EH (cell line): ENCODE measurements at places on chromosomes 5 and 9.

DNA sequence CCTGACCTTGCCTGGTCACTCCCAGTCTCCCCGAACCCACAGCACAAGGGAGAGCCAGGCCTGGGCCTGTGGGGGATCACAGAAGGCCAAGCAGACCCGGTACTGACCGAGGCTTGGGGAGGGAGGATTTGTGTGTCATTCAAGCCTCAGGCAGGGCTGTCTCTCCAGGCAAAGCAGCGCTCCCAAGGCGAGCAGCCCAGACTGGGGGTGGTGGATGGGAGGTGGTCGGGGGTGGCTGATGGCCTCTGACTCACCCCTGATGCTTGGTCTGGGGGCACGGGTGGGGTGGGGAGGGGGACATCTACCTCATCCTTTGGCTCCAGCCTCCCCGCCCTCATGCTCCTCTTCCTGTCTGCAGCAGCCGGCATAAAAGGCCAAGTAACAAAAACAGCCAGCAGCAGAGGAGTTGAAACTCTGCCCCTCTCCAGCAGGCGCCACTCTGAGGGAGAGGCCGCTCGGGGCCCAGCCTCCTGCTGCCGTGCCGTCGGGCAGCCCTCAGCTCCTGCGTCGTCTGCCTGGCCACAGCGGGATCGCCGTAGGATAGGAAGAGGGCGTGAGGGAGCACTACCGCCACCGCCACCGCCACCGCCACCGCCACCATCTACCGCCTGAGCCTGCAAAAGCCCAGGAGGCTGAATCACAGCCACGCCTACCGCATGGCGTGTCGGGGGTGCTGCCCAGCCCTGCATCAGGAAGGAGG is 166.0 kb downstream of the OLFM1 start:
- DNase-seq: no peak

DNA sequence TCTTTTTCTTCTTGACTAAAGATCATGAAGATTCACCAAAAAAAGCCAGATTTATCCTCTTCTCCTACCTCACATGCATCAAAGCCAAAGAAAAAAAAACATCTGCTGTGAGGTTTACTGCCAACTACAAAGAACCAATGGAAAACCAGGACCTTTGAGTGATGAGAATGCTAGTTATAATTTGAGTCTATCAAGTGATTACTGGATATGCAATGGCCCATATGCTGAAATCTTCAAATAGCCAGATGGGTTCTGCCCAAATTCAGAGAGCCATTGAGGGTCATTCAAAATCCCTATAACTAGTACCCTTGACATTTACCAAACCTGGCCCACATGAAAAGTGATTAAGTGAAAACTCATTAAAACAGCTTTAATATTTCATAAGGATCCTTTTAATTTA is 78.4 kb upstream of the ACO1 start:
- DNase-seq: no peak

DNA sequence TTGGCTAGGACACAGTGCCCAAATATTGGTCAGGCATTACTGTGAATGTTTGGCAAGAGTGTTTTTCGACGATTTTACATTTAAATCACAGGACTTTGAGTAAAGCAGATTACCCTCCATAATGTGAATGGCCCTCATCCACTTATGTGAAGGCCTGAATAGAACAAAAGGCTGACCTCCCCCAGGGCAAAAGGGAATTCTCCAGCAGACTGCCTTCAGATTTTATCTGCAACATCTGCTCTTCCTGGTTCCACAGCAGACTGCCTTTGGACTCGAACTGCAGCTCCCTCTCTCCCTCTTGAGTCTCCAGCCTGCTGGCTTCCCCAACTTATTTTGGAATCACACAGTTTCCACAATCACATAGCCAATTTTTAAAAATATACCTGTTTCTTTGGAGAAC is 7.1 kb upstream of the TMEM215 start:
- DNase-seq: no peak

- DNase-seq: peak; percentile 50
Observed at GRCh38 chr5:74766418-74766848, 484 bp downstream of the GFM2 start.

DNA sequence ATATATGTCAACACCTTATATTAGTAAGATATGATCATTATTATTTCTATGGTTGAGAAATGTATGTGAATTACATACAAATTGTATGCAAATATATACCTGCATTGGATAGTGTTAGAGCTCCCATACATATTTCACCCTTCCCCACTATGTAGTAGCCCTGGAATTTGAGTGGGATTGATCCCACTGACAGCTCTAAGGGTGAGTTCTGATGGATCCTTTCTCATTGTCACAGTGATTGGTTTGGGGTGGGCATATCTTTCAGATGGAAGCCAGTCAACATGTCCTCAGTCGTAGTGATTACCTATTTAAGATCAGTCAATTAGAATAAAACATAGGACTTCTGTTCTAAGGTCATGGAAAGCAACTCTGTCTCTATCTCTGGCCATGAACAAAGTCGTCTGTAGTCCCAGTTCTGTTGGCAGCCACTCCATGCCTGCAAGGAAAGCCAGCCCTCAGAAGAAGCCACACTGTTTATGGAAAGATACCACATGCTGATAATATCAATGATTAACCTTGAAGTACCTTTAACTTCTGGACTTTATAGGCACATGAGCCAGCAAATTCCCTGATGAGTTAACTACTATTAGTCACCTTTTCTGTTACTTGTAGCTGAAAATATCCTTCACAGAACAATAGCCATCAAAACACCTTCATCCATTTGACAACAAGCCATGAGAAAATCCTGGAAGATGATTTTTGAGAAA is 5.1 kb upstream of the CCDC192 start:
- DNase-seq: peak; percentile 77

DNA sequence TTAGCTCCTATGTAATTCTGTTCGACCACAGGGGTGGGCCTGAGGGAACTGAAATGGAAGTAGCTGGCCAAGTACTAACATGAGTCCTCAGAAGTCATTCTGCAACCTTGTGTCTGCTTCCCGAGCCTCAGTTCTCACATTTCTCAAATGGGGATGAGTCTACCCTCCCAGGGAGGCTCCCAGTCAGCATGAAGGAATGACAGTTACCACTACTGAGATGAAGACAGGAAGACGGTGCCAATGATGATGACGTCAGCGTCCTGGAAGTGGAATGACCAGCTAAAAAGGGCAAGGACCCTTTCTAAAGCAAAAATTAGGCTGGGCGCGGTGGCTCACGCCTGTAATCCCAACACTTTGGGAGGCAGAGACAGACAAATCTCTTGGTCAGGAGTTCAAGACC is 6.8 kb downstream of the PIP5KL1 start:
- peak; percentile 99 for DNase-seq

DNA sequence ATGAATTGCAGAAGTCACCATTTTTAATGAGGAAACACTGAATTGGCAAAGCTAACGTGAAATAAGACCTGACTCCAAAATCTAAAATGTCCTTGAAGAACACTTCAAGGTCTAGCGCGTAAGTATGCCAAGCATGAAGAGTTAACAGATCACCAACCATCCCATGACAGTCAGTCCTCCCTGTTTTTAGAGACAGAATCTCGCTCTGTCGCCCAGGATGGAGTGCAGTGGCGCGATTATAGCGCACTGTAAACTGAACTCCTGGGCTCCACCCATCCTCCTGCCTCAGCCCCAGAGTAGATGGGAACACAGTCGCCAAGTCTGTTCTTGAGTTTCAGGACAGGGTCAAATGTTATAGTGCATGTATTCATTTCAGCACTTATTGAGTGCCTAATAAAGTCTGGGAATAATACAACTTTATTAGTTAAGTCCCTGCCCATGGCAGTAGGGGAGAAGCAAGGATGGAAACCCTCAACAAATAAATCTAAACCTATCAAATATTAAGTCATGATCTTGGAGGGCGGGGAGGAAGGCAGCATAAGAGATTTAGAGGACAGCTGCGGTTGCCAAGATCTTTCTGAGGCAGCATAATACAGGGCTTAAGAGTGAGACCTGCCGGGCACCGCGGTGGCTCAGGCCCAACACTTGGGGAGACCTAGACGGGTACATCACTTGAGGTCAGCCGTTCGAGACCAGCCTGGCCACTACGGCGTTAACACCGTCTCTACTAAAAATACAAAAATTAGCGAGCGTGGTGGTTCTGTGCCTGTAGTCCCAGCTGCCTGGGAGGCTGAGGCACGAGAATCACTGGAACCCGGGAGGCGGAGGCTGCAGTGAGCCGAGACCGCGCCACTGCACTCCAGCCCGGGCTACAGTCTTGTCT is 1.1 kb downstream of the ATPSCKMT start:
- DNase-seq: no peak

- DNase-seq: peak; percentile 75
Observed at GRCh38 chr9:21559402-21560280, 77.5 kb upstream of the IFNE start.

- DNase-seq: no peak
Observed at GRCh38 chr9:97556721-97557605, 55.5 kb downstream of the TMOD1 start.

GRCh38 chr5:89303033-89303480 is 420.1 kb upstream of the MEF2C start:
- no peak for DNase-seq

GRCh38 chr5:39055027-39055767 is 19.0 kb downstream of the RICTOR start:
- no peak for DNase-seq

DNA sequence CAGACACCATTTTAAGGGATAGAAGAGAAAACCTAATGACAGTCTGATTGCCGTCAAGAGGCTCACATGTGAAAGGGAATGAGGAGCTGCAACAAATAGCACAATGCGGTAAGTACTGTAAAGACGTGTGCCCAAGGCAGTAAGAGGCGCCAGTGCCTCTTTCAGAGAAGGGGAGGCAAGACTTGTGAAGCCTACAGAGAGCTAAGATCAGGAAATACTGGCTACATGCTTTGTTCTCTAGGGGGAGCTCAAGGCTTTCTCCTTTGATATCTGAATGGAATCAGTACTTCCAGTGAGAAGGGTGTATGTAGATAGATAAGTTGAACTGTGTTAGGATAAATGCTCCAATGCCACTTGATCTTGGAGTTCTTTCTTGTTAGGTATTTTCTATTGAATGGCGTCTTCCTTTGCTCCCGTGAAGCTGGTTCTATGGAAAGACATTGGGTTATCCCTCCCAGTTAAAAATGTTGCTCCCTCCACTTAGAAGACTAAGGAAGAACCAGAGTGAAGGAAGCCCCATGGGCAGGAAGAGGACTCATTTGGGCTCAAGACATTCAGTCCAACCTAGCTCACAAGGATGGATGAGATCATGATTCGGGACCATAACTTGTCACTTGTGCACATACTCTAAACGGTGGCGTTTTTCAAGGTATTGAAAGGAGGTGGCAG is 23.5 kb upstream of the ALDOB start:
- peak; percentile 81 for DNase-seq

GRCh38 chr9:68555437-68556150 is 14.9 kb upstream of the TMEM252 start:
- DNase-seq: no peak

DNA sequence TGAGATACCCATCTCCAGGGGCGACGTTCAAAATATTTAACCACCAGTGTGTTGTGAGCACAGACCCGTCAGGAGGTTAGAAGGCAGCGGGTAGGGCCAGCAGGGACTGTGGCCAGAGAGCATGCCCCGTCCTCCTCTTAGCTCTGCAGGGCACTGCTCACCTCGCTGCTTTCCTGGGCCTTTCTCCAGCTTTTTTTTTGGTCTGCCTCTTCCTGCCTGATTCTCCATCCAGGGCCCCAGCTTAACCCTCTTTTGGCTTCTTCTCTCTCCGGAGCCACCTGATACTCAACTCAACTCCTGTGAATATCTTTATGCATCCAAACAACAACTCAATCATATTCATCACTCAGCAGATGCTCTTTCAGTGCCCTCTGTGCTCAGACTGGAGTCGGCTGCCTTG is 44.0 kb downstream of the TMOD1 start:
- DNase-seq: no peak

DNA sequence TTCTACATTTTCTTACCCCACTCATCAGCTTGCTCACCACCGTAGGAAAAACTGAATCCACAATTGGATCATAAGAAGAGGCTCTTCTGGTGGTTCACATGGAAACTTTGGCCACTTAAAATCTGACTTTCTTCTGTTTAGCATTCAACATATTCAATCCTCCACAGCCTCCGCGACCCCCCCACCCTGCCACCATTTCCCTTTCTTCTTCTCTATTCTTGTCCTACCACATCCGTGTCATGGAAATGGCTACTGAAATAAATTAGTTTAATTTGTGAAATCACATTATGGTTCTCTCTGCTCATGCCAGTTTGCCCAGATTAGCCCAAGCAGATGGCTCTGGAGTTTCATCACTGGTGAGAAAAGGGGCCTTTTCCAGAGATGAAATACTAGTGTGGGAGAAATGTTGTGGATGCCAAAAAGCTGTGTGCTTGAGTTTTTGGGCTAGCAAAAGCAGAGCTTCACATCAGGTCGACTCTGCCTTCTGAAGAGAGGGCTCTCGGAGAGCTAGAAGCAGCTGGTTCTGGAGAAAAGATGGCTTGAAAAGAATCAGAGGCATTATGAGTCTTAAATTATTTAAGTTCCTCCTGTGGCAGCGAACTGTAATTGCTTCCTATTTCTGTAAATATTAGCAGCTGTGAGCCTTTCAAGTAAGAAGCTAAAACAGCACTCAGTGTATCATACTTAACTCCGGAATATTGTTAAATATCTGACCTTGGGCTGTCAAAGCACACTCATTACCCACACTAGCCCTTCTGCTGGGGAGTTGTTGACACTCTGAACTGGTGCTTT is 107.1 kb downstream of the MAT2B start:
- DNase-seq: no peak

DNA sequence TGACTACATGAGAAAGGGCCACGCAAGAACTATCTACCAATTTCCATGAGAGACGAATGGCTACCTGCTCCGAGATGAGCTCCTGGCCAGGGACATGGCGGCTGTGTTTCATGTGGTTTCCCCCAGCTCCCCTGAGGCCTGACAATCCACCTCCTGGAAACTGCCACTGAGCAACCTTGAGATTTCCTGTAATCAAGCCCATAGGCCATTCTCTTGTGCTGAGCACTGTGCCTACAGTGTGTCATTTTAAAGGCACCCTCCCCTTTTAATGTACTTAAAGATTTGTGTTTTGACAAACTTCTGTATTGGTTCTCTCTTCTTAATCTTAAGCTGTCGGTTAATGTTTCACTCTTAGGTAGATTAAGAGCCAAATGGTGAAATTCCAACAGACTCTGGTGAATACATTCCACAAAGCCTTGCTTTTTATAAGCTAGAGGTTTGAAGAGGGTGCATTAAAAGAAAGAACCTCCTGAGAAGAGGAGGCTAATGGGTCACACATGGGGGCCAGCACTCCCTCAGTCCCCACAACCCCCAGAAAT is 72.3 kb downstream of the SECISBP2 start:
- no peak for DNase-seq

GRCh38 chr5:172881691-172882370 is 47.8 kb downstream of the ERGIC1 start:
- peak; percentile 89 for DNase-seq

GRCh38 chr5:170552621-170553115 is 48.8 kb downstream of the KCNIP1 start:
- DNase-seq: peak; percentile 69

- no peak for DNase-seq
Observed at GRCh38 chr9:124353166-124353768, 62.0 kb downstream of the PSMB7 start.

DNA sequence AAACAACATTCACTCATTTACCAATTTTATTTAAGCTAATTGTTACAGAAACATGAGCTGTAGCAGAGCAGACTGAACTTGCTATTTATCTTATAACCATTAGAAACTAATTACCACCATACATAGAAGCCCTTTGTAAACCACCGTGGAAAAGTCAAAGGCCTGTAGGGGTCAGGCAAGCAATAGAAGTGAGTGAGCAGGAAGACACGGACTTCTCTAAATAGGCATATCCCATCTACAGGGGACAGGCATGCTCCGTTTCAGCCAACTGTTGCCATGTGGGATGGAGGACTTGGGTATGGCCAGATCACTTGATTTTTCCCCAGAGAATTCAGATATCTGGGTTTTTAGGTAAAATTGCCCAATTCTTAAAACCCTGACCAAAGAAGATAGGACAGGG is 44.8 kb downstream of the PRRC1 start:
- peak; percentile 22 for DNase-seq

- DNase-seq: no peak
Observed at GRCh38 chr9:2179567-2179966, 164.4 kb downstream of the SMARCA2 start.
